Caco-2 (cell line): ENCODE measurements at places on chromosomes 7 and 10. TPM values are rescaled to one million over a fixed set of nuclear protein-coding genes. Genes with fewer than 3 reads are reported as not detected.

- DNase-seq = no peak
These were observed 1.8 kb downstream of the EPHB6 start for GRCh38 chr7:142856565-142857245.

DNA sequence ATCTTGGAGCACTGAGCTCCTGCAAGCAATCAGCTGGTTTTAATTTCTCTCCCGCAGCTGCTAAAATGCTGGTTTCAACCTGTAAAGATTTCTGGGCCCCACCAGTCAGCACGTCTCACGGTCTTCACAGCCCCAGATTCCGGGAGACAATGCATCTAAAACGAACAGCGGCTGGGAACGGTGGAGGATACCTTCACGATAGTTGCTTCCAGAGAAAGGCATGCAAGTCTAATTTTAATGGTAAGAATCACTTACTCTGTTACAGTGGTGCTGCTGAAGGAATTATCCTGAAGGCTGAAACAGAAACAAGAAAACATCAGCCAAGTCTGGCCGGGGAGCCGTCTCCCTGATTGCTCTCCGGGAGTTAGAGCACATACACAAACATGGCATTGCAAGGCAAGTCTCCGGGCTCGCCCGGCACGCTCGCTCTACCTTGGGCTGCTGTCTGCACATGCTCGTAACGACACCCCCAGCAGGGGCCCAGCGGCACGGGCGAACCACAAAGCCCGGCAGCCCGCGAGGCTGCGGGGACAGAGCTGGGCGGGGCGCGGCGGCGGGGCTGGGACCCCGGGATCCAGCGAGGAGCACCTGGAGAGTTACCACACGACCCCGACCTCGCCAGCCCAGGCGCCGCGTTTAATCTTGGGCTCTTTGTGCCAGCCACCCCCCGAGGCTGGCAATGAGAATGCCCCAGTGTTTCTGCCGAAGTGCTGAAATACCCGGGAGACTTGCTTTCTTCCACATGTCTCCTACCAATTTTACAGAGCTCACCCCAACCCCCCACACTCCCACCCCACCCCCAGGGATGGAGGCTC is at the start of gene FAM13C:
FAM13C (minus strand) TSS at position 406 of the 815 bp plus-strand sequence; CDS start at position 317, 89 bp downstream.
- peak; percentile 79 for DNase-seq

- no peak for DNase-seq
These were observed 19.1 kb upstream of the OGDHL start for GRCh38 chr10:49781247-49781646.

GRCh38 chr7:115226410-115226809 is 304.5 kb downstream of the MDFIC start:
- no peak for DNase-seq

GRCh38 chr10:17109046-17109445 is 20.6 kb downstream of the CUBN start:
- no peak for DNase-seq

GRCh38 chr7:95811846-95812445 is 39.6 kb downstream of the DYNC1I1 start:
- DNase-seq = no peak

GRCh38 chr7:149476791-149477190 is 15.9 kb upstream of the ZNF777 start:
- no peak for DNase-seq

- DNase-seq = no peak
These were observed 21.5 kb downstream of the LRRN3 start for GRCh38 chr7:111112439-111112838.

DNA sequence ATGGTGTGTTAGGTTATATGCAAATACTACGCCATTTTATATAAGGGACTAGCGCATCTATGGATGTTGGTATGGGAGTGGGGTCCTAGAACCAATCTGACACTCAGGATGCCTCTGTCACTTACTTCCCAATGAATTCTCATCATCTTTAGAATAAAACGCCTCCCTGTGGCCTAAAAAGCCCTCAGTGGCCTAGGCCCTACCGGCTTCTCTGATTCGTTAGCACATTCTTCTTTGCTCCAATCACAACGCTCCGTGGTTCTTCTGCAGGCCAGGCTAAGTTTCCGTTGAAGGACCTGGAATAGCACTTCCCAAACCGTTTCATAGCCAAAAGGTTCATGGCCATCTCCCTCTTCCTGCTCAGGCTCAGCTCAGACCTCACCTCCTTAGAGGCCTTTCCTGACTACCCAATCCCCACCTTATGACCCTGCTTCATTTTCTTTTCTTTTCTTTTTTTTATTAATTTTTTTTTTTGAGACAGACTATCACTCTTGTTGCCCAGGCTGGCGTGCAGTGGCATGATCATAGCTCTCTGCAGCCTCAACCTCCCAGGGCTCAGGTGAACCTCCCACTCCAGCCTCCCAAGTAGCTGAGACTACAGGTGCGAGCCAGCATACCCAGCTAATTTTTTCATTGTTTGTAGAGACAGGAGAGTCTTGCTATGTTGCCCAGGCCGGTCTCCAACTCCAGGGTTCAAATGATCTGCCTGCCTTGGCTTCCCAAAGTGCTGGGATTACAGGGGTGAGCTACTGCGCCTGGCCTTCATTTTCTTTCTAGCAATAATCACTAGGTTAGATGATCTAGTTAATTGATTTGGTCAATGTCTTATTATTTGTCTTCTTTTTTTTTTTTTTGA is 24.5 kb upstream of the YWHAG start:
- no peak for DNase-seq

DNA sequence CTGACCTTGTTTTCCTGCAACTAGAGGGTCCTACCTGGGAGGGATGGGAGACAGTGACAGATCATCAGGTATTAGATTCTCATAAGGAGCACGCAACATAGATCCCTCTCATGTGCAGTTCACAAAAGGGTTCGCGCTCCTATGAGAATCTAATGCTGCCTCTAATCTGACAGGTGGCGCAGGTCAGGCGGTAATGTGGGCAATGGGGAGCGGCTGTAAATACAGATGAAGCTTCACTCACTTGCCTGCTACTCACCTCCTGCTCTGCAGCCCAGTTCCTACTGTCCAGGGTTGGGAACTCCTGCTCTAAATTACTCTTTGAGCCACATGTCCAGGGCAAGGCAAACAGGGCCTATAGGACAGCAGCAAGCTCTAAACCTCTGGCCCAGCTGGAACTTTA is 46.2 kb downstream of the GFRA1 start:
- DNase-seq = no peak

- peak; percentile 61 for DNase-seq
These were observed 589 bp upstream of the RAPGEF5 start for GRCh38 chr7:22357311-22358175.

DNA sequence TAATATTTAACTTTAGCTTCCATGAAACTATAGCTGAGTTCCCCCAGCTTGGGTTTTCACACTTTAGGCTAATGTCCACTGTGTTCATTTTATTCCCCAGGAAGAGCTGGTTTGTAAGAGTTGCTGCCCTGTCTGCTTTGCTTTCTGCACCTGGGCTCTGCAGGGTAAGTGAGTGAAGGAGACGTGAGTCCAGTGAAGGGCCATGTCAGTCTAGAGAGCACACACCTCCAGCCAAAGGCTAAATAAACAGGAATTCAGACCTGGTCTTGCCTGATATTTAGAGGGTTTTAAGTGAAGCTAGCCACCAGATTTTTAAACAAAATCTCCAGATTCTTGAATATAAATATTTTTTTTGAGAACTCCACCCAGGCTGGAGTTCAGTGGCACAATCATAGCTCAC is 24.5 kb upstream of the FZD1 start:
- DNase-seq = no peak

GRCh38 chr7:149817301-149817771 is 20.8 kb upstream of the ZNF862 start:
- DNase-seq = no peak

DNA sequence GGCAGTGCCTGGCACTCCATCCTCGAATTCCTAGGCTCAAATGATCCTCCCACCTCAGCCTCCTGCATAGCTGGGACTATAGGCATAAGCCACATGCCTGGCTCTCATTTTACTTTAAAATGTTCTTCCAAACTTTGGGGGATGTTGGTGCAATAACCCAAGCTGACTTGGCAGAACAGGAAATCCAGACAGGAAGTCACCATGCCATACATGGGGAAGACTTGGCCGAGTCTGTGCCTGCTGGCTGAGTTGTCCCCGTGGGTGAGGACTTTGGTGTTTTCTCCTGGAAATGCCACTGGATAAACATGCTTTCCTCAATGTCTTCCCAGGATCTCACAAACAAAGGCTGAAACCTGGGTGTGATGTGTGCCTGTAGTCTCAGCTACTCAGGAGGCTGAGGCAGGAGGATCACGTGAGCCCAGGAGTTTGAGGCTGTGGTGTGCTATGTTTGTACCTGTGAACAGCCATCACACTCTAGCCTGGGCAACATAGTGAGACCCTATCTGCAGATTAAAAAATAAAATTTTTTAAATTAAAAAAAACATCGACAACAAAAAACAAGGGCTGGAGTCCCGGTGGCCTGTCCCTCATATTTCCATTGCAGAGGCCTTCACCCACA is 19.8 kb downstream of the HKDC1 start:
- DNase-seq = no peak

- DNase-seq = no peak
These were observed 334.0 kb downstream of the SORCS1 start for GRCh38 chr10:106830471-106830870.

DNA sequence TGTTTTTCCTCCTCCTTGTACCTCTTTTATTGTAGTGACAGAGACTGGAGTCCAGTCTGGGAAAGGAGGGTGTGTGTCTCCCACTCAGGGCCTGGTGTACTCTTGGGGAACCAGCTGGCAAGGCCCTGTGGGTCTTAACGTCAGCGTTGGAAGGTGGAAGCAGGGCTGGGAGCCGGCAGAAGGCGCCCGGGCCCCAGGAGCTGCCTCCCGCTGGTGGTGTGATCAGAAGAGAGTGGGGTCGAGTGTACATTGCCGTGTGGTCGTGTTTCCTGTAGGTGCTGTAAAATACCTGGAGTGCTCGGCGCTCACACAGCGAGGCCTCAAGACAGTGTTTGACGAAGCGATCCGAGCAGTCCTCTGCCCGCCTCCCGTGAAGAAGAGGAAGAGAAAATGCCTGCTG is 45.7 kb downstream of the DAGLB start:
- no peak for DNase-seq

GRCh38 chr10:102610441-102610887 is 33.8 kb upstream of the TRIM8 start:
- DNase-seq = no peak

DNA sequence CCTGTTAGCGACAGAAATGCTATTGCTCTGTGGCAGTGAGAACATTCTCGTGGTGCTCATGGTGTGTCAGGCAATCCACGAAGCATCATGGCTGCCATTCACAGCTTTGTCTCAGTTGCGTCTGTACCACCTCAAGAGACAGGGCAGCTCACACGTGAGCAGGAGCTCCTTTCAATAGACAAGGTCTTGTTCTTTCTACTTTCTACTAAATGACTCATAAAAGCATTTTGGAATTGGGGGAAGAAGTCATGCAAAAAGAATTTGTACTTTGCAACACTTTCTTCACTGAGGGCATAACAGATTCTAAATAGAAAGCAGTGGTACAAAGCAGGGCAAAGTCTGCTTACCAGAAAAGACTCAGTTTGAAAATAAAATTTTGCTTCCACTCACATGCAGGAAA is 638.5 kb downstream of the PHTF2 start:
- no peak for DNase-seq

- no peak for DNase-seq
These were observed 153.0 kb upstream of the ANK3 start for GRCh38 chr10:60542657-60543056.

- DNase-seq = no peak
These were observed 650.9 kb upstream of the ANKRD30A start for GRCh38 chr10:36474456-36474855.

GRCh38 chr7:37105762-37106161 is 342.9 kb downstream of the ELMO1 start:
- DNase-seq = no peak

DNA sequence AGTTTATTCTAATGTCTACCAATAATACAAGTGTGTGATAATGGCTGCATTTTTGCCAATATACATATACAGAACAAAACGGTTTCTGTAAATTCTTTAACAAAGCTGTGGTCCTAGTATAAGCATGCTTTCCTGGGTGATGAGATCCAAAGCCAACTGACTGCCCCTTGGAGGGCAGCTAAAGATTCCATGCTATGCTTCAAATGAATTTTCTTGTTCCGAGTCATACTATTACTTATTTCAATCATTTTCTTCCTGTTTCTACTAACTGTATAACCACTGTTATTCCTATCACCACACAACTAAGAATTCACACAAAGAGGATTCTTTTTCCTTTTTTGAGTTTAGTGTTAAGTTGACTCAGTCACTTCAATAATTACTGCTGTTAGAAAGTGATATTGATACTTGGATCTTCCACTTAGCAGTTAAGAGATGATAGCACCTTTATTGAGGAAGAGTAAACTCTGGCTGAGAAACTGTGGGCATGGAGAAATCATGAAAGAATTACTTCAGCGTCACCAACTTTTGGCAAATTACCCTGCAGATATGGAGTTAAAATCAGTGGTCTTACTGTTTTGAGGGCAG is 197.5 kb downstream of the ARL4A start:
- DNase-seq = no peak

- DNase-seq = peak; percentile 45
These were observed 20.9 kb upstream of the CYP26C1 start for GRCh38 chr10:93039721-93040120.

DNA sequence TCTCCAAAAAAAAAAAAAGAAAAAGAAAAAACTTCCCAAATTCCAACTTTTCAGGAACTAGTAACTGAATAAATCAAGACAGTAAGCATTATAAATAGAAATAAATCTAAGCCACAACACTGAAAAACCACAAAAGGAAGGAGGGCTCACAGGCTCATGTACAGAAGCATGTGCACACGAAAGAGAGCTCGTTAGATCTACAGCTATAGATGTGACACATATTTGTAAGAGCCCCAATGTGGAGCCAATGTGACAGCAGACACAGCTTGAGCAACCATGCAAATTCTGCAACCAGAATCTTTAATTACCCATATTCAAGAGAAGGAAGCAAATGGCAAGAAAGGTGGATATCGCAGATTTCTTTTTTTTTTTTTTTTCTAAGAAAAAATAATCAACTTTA is 94.7 kb downstream of the SORBS1 start:
- DNase-seq = no peak

DNA sequence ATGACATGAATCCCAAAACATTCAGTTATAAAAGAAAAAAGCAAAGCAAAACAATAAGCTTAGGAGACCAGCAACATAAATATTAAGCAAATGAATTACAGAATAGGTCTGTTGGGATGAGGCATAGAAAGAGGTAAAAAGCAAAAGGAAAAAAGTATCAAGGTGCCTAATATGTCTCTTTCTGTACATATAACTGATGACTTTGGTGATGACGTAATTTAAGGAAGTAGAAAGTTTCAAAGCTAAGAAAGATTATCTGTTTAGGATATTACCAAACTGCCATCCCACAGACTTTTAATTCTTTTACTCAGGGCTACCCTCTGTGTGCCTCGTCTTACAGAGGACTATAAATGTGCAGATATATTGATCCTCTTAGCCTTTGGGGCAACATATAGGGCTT is 1066.5 kb downstream of the SORCS3 start:
- DNase-seq = no peak

GRCh38 chr7:157831143-157831905 is 494.5 kb downstream of the DNAJB6 start:
- DNase-seq = no peak

The PDK4 gene
- total RNA-seq = 0.12 and 0.20 TPM in 2 replicates

The ZNF425 gene
- 2.6 and 4.0 TPM in 2 replicates for total RNA-seq

The PDZD8 gene
- 49.4 and 54.3 TPM in 2 replicates for total RNA-seq

The MKX gene
- total RNA-seq = 0.64 and 0.65 TPM in 2 replicates

The FEZF1 gene
- not detected in 2 replicates for total RNA-seq

The IRF5 gene
- total RNA-seq = 1.2 and 1.8 TPM in 2 replicates

The IFIT1B gene
- not detected in 2 replicates for total RNA-seq

The KCNH2 gene
- total RNA-seq = 0.60 and 0.66 TPM in 2 replicates

The CCDC7 gene
- total RNA-seq = 0.72 and 1.2 TPM in 2 replicates

The CPVL gene
- 108 and 109 TPM in 2 replicates for total RNA-seq

The AKR1C8 gene
- total RNA-seq = not detected in 2 replicates

The IGF2BP3 gene
- total RNA-seq = 124 and 127 TPM in 2 replicates

The CASP2 gene
- 51.7 and 62.0 TPM in 2 replicates for total RNA-seq

The DNAH11 gene
- 1.3 and 2.0 TPM in 2 replicates for total RNA-seq

The TBX20 gene
- 2.1 and 2.5 TPM in 2 replicates for total RNA-seq

The FKBP6 gene
- not detected in 2 replicates for total RNA-seq
